ENCODE measurements at places on chromosomes 13 and 19.

DNA sequence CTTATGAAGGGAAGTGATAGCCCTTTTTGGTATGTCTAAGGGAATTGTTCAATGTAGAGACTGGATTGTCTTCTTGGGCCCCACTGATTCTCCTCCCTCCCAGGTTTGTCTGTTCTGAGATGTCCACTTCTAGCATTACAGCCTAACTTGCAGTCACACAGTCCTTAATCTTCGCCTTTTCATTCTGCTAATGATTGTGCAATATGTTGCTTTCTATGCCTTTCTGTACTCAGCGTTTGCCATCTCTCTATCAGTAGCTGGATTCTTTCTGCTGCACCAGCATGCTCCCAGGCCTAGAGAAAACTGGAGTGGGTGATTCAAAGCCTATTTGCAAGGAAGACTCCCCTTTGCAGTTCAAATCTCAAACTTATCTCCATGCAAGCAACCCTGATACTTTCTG lies 307.5 kb upstream of the DACH1 start:
- no peak for DNase-seq

- no peak for DNase-seq
Measured at GRCh38 chr13:43785650-43786471, 911 bp downstream of the ENOX1 start.

GRCh38 chr13:98488736-98489135 lies 88.2 kb downstream of the STK24 start:
- no peak for DNase-seq

DNA sequence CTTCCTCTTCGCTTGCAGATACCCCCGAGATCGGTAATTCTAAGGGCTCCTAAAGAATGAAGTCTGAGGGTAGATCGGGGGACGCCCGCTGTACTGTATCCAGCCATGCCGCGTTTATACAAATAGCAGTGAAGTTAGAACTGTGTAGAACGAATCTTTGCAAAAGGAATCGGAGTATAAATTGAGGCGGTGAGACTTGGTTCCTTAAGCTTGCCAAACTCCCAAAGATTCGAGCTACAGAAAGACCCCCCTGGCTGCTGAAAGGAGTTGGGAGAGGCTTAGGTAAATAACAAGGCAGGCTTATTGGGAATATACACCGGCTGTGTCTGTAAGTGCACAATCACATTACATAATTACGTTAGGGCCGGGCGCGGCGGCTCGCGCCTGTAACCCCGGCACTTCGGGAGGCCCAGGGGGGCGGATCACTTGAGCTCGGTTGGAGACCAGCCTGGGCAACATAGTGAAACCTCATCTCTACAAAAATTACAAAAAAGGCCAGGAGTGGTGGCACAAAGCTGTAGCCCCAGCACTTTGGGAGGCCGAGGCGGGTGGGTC lies 12.2 kb downstream of the TMEM160 start:
- peak; percentile 30 for DNase-seq

GRCh38 chr13:111515635-111516034 lies 195.2 kb downstream of the TEX29 start:
- DNase-seq: no peak

GRCh38 chr13:19817510-19818158 lies 34.9 kb upstream of the PSPC1 start:
- no peak for DNase-seq

- DNase-seq: no peak
Measured at GRCh38 chr19:39060171-39060570, 24.0 kb upstream of the ACP7 start.

GRCh38 chr13:75285310-75285709 lies 196.7 kb downstream of the TBC1D4 start:
- DNase-seq: no peak

- no peak for DNase-seq
Measured at GRCh38 chr13:27076421-27076820, 95.2 kb downstream of the USP12 start.

GRCh38 chr19:36796714-36796992 lies 24.0 kb upstream of the ZNF850 start:
- DNase-seq: no peak

DNA sequence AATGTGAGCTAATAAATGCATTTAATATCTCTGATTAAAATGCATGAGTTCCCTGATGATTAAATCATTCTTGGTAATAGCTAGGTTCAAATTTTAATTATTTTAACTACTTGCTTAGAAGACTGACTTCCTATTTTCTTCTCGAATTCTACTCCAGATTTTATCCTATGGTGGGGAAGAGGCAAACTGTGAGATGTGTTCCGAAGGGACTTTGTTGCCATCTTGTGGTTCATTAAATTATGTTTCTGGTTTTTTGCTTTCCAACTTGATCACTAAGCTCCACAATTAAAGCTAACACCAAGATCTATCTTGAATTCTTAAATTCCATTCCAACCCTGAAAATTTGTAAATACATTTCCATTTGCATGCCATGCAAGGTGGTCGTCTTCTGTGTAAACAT lies 538.4 kb upstream of the PCDH20 start:
- peak; percentile 72 for DNase-seq

- DNase-seq: no peak
Measured at GRCh38 chr13:37143911-37144310, 38.4 kb upstream of the CSNK1A1L start.

GRCh38 chr19:50972795-50973376 lies 3.5 kb upstream of the KLK6 start:
- DNase-seq: no peak

DNA sequence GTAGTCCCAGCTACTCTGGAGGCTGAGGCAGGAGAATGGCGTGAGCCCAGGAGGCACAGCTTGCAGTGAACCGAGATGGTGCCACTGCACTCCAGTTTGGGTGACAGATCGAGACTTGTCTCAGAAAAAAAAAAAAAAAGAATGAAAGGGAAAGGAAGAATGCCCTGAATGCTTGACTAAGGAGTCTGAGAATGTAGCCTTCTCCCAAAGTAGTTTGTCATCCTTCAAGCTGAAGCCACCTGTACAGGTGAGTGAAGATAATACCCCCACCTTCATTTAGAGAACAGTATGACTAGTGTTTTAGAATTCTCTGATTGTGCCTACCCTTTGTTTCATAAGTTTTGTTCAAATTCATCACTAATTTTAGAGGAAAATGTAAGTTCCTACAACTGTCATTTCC lies 5.9 kb downstream of the RCBTB1 start:
- DNase-seq: no peak

DNA sequence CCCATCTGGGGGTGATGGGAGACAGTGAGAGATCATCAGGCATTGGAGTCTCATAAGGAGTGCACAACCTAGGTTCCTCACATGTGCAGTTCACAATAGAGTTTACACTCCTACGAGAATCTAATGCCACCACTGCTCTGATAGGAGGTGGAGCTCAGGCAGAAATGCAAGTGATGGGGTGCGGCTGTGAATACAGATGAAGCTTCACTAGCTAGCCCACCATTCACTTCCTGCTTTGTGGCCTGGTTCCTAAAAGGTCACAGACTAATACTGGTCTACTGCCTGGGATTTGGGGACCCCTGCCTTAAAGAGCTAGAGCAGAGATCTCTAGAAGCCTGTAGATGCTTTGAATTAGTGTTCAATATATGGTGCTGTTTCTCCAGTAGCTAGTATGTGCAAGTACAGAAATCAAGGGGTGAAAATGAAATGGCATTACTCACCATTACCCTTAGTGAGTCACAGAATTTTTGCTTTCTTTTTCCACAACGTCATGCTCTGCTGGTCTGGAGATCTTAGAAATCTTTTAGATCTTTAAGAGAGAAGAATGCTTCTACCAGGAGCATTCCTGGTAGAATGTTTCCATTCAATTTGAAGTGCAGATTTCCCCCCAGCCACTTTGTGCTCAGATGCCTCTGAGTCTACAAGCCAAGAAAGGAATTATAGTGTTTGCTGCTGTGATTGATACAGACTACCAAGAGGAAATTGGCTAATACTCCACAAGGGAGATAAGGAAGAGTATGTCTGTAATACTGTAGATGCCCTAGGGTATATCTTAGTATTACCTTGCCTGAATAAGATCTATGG lies 2301.2 kb downstream of the PCDH9 start:
- DNase-seq: no peak

DNA sequence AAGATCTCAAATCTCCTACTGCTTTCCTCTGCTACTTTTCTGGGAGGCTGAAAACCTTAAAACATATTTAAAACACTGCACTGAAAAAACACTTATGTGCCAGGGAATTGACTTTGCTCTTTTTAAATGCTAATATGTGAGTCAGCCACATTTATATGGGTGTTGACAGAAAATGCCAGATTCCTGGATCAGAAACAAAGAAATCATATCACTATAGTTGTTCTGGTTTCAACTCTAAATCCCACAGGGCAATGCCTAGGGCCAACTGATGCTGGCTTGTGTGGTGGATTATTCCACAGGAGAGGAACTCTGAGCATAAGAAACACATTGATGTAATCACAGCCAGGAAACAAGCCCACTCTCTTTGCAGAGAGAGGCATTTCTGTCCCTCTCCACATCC lies 1439.0 kb upstream of the SPRY2 start:
- peak; percentile 91 for DNase-seq

- peak; percentile 30 for DNase-seq
Measured at GRCh38 chr13:75226733-75227435, 255.1 kb downstream of the TBC1D4 start.

DNA sequence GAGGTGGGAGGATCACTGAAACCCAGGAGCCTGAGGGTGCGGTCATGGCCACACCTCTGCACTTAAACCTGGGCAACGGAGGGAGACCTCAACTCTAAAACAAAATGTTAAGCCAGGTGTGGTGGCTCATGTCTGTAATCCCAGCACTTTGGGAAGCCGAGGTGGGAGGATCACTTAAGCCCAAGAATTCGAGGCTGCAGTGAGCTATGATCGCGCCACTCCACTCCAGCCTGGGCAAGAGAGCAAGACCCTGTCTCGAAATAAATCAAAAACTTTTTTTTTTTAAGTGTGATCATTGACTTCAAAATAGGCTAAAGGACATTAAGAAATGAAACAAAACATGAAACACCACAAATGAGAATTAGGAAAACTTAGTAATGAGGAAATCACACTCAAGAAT lies 16.3 kb upstream of the ADPRHL1 start:
- no peak for DNase-seq

DNA sequence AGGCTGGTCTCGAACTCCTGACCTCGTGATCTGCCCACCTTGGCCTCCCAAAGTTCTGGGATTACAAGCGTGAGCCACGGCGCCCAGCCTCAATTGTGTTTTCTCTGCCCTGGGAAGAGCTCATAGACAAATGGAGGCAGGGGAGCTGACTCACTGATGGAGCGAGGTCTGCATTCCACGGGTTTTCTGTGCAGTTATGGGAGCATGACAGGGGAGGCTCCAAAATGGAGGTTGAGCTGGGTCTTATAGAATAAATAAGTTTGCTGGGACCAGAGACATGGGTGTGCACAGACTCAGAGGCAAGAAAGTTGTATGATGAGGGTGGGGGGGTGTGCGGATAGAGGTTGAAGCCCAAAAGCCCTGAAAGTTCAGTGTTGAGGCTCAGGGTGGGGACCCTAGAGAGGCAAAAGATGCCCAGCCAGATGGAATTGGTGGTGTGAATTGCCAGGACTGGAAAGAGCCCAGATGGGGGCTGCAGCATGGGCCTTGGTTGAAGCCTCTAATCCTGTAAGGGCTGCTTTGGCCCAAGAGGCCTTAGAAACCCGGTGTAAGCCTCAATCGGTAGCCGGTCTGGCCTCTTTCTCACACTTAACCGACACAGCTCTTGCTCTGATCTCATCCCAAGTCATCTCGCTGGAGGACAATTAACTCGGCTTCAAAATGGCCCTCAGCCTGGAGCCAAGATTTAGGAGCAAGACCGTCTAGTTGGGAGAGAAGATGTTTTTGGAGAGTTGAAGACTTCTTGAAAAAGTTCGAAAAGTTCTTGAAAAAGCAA lies 1.9 kb downstream of the TPM4 start:
- DNase-seq: peak; percentile 34
